ENCODE measurements at places on chromosomes 2 and 18. TPM values are rescaled to one million over a fixed set of nuclear protein-coding genes. Genes with fewer than 3 reads are reported as not detected.

GRCh38 chr2:156537141-156537540, 101.0 kb downstream of the GPD2 start:
- no peak overlapping the region for H3K4me3 ChIP-seq
- no peak overlapping the region for H3K27ac ChIP-seq
- no peaks in the 10 kb centered on the region for H3K27me3 ChIP-seq
- H3K4me1 ChIP-seq: peaks cover 12% of the 10 kb centered on the region

GRCh38 chr2:1784087-1784486, 39.8 kb upstream of the PXDN start:
- H3K27ac ChIP-seq: no peak overlapping the region
- peaks cover 2% of the 10 kb centered on the region for H3K27me3 ChIP-seq
- H3K4me1 ChIP-seq: no peaks in the 10 kb centered on the region
- H3K4me3 ChIP-seq: no peak overlapping the region
- DNase-seq: no peak
- H3K36me3 ChIP-seq: no peaks in the 10 kb centered on the region

MERTK gene
- 0.20 TPM for total RNA-seq

ELOA2 gene
- total RNA-seq: not detected

DAPL1 gene
- total RNA-seq: not detected

GRCh38 chr2:26606847-26607190, 34.3 kb downstream of the CIB4 start:
- no peak overlapping the region for H3K4me3 ChIP-seq
- no peak overlapping the region for H3K27ac ChIP-seq
- DNase-seq: no peak
- peaks cover 27% of the 10 kb centered on the region for H3K27me3 ChIP-seq
- no peaks in the 10 kb centered on the region for H3K36me3 ChIP-seq

SAG gene
- not detected for total RNA-seq

PRSS56 gene
- not detected for total RNA-seq

GRCh38 chr18:38076346-38077070, 510.9 kb upstream of the CELF4 start:
- no peak for DNase-seq
- no peak overlapping the region for H3K27ac ChIP-seq
- no peaks in the 10 kb centered on the region for H3K36me3 ChIP-seq
- no peaks in the 10 kb centered on the region for H3K4me1 ChIP-seq

GAREM1 gene
- total RNA-seq: 0.18 TPM

DNA sequence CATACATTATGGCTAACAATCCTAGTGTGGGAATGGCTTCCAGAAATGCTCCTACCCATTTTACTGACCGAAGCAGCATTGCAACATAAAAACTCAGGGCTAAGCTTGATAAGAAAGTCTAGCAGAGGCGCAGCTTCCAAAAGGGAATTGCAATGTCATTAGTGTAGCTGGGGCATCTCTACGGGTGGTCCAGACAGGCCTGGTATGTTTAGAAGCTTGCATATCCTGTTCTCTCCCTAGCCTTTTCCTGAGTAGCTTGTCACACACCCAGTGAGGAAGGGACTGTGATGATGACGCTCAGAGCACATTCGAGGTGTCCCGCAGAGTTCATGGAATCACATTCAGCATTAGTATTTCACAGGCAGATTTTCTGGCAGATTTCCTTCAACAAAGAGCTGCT, 38.0 kb upstream of the COL5A2 start:
- no peaks in the 10 kb centered on the region for H3K4me1 ChIP-seq
- no peaks in the 10 kb centered on the region for H3K27me3 ChIP-seq
- no peak overlapping the region for H3K4me3 ChIP-seq
- no peak for DNase-seq

DNA sequence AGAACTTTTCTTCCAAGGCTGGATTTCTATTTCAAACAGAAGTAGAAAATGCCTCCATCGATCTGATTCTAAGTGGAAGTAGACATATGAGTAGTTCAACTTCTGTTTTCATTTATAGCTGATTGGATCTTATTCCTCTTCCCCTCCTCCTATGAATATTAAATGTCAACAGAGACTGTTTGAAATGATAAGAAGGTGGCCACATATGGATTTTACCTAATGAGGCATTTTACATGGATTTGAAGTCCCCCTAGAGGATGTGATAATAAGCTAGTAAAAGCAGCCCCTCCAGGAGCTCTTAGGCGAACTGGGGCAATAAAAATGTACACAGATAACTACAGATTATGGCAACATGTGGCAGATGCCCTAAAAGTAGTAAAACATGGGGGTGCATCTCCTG, 71.0 kb downstream of the UPP2 start:
- no peak overlapping the region for H3K27ac ChIP-seq
- H3K27me3 ChIP-seq: peaks cover 13% of the 10 kb centered on the region
- no peak overlapping the region for H3K4me3 ChIP-seq
- no peaks in the 10 kb centered on the region for H3K36me3 ChIP-seq
- no peak for DNase-seq

DNA sequence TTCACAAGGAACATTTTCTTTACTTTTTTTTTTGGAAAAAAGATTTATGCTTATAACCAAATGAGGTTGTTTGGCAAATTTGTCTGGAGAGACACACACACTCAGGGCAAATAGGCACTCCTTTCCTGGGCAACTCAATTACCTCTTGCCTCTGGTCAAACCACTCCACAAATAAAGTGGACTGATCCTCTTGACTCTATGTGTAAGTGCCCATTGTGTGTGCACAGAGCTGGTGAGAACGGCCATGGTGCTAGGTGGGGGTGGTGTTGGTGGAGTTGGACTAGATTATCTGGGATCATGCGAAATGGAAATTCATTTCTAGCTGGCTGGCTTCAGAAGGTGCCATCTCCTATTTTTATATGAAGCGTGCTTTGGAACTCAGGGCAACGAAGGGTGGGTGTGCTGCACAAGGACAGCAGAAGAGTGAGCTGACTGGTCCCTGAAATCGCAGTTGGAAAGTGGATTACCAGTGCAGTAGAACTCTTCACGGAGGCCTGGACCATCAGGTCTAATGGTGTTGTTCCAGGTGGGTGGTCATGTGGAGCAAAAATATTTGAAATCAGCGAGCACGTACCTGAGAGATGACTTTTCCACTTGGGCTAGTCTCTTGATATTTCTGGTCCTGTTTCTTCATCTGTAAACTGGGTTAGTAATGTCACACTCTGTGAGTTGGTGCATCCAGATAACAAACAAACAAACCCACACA, 149.9 kb downstream of the RPIA start:
- H3K27me3 ChIP-seq: peaks cover 22% of the 10 kb centered on the region
- H3K4me3 ChIP-seq: no peak overlapping the region
- H3K36me3 ChIP-seq: no peaks in the 10 kb centered on the region

GRCh38 chr18:74832381-74832780, 234.7 kb downstream of the ZNF407 start:
- no peak overlapping the region for H3K27ac ChIP-seq
- no peak for DNase-seq
- no peak overlapping the region for H3K4me3 ChIP-seq

- no peak overlapping the region for H3K4me3 ChIP-seq
- H3K4me1 ChIP-seq: no peaks in the 10 kb centered on the region
- DNase-seq: no peak
- H3K27me3 ChIP-seq: no peaks in the 10 kb centered on the region
- no peaks in the 10 kb centered on the region for H3K36me3 ChIP-seq
Measured at GRCh38 chr2:46411245-46411641, 68.1 kb upstream of the TMEM247 start.

- peaks cover 22% of the 10 kb centered on the region for H3K4me1 ChIP-seq
- peaks cover 3% of the 10 kb centered on the region for H3K36me3 ChIP-seq
- no peaks in the 10 kb centered on the region for H3K27me3 ChIP-seq
- H3K27ac ChIP-seq: no peak overlapping the region
- DNase-seq: no peak
- no peak overlapping the region for H3K4me3 ChIP-seq
Measured at GRCh38 chr2:237083026-237083425, 2.7 kb upstream of the COPS8 start.

All from activated CD4-positive, alpha-beta memory T cell treated with anti-CD3 and anti-CD28 coated beads, Interleukin-2, amount 10 ng/mL, durations not matched to agents 7 days and 5 days (primary cell).